NCI-H2227 treated with DMSO at 0.1 percent for 48 hours (cell line): ENCODE measurements at places on chromosomes 6 and 20.

GRCh38 chr20:5674176-5674660 is 76.0 kb upstream of the SHLD1 start:
- DNase-seq, result no peak

DNA sequence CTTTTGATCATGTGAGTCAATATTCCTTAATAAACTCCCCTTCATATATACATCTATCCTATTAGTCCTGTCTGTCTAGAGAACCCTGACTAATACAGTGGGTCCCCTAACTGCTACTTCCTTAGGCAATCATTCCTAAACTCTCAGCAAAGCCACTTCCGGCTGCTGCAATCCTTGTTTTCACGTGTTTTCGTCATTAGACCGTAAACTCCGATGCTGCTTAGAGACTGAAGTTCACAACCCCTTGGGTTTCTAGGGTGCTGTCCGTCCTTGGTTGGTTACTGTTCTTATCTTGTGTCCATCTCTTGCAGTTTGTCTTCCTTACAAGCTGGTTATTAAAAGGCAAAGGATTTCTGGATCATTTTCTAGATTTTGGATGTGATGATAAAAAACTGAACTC is 106.4 kb downstream of the GMPR start:
- DNase-seq, result no peak

DNA sequence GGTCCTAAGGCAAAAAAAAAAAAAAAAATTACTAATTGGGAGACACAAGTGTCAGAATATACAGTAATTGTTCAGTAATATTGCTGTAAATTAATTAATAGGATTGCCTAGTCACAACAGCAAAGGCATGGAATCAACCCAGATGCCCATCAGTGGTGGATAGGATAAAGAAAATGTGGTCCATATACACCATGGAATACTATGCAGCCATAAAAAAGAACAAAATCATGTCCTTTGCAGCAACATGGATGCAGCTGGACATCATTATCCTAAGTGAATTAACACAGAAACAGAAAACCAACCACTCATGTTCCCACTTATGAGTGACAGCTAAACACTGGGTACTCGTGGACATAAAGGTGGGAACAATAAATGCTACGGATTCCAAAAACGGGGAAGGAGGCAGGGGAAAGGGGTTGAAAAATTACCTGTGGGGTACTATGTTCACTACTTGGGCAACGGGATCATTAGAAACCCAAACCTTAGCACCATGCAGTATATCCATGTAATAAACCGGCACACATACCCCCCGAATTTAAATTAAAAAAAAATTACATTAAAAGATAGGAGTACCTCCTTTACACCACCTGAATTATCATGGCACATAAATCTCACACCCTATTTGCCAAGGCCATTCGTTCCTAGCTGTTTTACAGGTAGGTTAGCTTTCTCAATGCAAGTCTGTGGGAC is 689 bp upstream of the PFDN4 start:
- no peak for DNase-seq

GRCh38 chr6:35723587-35723986 is 13.2 kb upstream of the ARMC12 start:
- DNase-seq, result no peak

DNA sequence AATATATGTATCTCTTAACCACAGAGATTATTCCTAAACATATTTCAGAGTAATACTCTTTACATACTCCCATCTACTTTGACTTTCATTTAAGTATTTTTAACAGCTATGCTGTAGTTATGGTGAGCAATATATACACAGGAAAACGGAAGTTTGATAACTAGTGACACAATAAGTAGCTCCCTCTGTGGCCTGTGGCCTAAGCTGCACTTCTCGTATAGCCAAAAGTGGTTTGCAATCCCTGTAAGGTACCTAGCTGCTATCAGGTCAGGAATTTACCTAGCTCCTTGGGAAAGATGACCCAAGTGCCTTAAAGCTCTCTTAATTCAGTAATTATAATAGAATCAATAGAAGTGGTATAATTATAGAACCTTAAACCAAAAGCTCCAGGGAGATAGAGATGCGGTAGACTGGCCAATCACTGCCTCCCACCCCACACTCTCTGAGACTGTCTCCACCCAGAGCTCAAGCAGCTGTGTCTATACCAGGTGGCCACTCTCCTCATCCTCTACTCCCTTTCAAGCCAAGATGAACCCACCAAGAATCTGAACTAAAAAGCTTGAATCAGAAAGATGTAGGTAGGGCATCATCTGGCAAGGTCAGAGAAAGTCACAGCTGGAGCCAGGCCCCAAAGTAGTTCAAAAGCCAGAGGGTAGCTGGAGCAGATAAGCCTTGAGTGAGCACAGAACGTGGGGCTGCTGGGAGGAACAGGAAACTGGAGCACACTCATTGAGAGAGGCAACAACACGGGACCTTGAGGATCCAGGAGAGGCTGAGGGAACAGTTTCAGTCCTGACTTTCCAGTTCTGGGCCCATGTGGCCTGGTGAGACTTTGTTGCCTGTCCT is 84.9 kb upstream of the ASF1A start:
- no peak for DNase-seq

GRCh38 chr6:111032484-111033140 is 50.8 kb downstream of the RPF2 start:
- no peak for DNase-seq

DNA sequence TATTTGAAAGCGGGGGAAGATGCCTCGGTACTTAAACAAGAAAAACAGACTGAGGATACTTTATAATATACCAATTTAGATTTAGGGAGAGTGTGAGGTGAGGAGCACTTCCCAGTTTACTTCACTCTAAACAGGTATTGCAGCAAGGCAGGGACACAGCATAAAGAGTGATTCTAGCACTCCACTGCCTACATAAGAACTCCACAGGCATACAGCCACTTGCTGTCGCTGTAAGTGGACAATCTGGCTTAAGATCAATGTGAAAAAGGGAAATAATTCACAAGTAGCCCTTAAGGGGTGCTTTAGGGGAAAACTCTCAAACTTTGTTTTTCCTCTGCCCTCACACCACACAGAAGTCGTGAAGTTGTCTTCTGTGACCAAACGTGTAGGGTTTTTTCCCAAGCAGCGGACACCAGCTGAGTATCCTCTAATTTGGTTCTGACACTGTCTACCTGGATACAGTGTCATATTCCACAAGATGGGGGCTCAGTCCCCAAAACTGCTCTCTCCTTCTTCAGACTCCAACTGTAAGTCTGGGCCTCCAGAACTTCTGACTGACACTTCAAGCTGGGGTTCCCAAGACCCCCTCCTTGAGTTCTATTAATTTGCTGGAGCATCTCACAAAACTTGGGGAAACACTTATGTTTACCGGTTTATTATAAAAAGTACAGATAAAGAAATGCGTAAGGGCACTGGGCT is 9.3 kb downstream of the ADNP start:
- no peak for DNase-seq

DNA sequence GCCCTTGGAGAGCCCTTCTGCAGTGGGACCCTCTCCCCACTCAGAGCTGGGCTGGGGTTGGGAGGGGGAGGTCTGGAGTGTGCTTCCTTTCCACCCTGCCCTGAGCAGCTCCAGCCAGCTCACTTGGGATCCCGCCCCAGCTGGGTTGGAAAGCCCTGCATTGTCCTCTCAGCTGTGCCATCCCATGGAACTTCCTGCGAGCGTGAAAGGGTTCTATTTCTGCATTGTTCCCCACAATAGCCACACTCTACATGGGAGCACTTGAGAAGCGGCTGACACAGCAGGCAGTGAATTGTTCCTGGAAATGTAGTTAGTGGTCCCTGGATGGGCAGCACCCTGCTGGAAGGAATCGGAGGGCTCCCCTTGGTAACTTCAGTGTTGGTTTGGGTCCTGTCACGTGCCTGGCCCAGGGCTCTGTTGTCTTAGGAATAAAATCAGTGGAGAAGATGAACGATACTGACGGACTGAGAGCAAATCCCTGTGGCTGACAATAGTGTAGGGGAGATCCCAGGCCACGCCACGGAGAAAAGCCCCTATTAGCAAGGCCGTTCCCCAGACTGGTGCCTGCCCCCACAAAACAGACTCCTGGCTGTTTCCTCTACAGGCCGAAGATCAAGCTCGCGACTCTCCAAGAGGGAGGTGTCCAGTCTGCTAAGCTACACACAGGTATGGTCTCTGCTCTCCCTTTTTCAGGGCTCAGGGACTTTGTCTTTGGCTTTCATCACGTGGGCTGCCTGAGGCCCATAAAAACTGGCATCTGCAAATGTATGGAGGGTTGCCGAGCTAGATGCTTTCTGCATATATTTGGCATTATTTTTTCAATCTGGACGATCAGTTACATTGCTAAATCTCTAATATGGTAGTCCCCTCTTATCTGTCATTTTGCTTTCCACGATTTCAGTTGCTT is 18.8 kb downstream of the DNMT3B start:
- DNase-seq, result peak; percentile 19

DNA sequence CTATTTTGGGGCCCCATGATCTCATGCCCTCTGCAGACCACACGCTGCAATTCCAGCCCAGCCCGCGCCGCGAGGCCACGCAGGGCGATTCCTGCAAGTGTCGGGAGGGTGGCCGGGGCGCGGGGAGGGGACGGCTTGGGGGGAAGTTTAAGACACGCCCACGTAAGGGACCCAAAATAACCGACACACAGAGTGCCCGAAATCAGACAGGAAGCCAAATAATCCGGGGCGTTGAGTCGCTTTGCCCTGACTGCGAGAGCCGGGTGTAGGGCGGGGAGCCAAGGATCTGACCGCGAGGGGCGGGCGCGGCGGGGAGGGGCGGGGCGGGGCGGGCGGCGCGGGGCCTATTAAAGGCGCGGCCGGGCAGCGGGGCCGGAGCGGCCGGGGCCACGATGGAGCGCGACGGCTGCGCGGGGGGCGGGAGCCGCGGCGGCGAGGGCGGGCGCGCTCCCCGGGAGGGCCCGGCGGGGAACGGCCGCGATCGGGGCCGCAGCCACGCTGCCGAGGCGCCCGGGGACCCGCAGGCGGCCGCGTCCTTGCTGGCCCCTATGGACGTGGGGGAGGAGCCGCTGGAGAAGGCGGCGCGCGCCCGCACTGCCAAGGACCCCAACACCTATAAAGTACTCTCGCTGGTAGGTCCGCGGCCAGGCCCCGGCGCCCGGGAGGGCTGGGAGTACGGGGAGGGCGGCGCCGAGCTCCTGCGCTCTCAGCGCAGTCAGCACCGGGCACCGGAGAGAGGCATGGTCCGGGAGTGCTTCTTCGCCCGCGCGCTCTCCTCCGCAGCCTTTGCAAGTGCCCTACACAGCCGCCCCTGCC is at the start of gene ENPP1:
Gene ENPP1, plus strand, starts transcription at position 377 of the 816 bp plus-strand sequence. Its CDS starts 16 bp downstream, at position 393.
- DNase-seq, result no peak

DNA sequence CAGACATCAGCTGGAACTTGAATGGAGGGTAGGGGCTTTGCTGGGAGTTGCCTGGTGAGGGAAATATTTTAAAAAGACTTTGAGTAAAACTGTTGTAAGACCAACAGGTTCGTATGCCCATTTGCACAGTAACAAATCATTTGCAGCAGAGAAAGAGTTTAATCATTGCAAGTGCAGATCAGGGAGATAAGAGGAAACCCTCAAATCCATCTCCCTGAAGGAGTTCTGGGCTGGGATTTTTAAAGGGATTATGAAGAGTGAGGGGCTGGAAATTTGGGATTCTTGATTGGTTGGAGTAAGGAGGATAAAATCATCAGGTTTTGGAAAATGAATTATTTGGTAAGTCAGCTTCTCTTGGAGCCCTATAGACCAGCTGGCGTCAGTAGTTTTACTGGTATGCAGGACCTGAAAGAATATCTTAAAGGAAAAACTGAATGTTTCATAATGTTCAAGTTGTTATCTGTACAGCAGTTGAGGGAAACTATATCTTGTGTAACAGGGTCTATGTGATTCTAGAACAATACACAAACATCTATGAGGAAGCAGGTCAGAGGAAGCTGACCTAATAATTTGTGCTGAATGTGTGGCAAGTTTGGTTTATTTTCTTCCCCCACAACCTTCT is 295.5 kb downstream of the PLCB1 start:
- DNase-seq, result no peak

- no peak for DNase-seq
These were observed 33.8 kb upstream of the SULF2 start for GRCh38 chr20:47818996-47819609.

- no peak for DNase-seq
These were observed 100.4 kb downstream of the TOX2 start for GRCh38 chr20:44014807-44015732.

DNA sequence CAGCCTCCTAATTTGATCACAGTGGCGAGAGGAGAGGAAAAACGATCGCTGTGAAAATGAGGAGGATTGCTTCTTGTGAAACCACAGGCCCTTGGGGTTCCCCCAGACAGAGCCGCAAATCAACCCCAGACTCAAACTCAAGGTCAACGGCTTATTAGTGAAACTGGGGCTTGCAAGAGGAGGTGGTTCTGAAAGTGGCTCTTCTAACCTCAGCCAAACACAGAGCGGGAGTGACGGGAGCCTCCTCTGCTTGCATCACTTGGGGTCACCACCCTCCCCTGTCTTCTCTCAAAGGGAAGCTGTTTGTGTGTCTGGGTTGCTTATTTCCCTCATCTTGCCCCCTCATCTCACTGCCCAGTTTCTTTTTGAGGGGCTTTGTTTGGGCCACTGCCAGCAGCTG is 28.7 kb downstream of the SAYSD1 start:
- DNase-seq, result no peak

- no peak for DNase-seq
These were observed 44.6 kb downstream of the PEX7 start for GRCh38 chr6:136866872-136867416.

DNA sequence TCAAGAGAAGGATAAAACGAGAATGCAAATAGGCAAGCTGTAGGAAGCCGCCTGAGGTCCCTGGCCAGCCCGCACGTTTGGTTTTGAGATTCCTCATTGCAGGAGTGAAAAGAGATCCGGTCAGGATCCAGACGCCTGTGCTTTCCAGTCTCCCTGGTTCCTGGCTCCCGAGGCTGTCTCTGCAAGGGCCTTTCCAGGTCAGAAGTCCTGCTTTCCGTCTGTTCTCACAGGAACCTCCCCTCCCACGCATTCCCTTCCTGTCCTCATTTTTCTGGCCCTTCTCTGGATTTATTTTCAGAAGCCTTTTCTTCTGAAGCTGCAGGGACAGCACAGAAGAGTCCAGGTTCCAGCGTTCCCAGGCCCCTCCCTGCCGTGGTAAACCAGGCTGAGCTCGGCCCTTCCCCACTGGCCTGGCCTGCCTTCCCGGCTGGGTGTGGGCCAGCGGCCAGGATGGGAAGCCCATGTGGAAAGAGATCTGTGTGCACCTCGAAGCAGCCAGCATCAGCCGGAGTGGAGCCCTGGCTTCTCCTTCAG is 54.0 kb downstream of the TMEM242 start:
- no peak for DNase-seq
